ELF-1 (cell line): ENCODE measurements at places on chromosomes 2 and 18.

GRCh38 chr2:101341421-101341820 lies 32.9 kb upstream of the RNF149 start:
- peak; percentile 73 for DNase-seq

- DNase-seq: no peak
These were observed 305.5 kb downstream of the ALK start for GRCh38 chr2:29615841-29616240.

GRCh38 chr2:168345601-168346000 lies 98.2 kb upstream of the STK39 start:
- no peak for DNase-seq

GRCh38 chr2:130755256-130756052 lies at the start of gene AMER3:
Gene AMER3 (plus strand): TSS chr2:130755540. CDS start chr2:130762073, 6,533 bp downstream.
- DNase-seq: peak; percentile 78

- DNase-seq: no peak
These were observed 86.2 kb upstream of the THOC1 start for GRCh38 chr18:354003-354402.

- no peak for DNase-seq
These were observed 57.7 kb downstream of the CIB4 start for GRCh38 chr2:26583381-26583911.

- DNase-seq: no peak
These were observed 2.1 kb downstream of the NCKAP1 start for GRCh38 chr2:183035954-183036669.

GRCh38 chr2:154697418-154698252 lies 860 bp upstream of the KCNJ3 start:
- peak; percentile 64 for DNase-seq

DNA sequence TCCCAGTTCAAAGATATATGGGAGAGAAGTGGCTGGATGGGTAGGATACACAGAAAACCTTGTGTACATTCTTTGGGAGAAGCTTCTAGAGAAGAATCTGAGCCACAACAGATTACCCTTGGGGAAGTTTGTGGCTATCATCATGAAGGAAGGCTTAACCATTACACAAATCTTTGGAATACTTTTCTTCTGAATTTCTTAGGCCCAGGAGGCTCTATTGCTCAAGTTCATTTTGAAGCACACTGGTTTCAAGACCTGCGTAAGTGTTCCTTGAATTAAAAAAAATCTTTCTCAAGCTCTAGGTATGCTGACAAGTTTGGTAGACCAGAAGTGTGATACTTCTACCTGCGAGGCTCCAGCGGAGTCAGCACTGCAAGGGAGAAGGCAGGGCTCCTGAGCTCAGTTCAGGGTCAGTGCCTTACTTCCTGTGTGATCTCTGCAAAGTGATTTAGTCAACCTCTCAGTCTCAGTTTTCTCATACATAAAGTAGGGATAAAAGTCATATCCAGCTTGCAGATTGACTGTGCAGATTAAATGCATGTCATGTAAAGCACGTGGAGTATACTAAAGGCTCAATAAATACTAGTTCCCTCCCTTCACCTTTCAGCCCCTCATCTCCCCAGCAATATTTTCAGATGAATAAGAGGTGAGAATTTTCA lies 438.6 kb downstream of the DLGAP1 start:
- no peak for DNase-seq

GRCh38 chr18:46627136-46627535 lies 29.9 kb downstream of the LOXHD1 start:
- DNase-seq: peak; percentile 21

DNA sequence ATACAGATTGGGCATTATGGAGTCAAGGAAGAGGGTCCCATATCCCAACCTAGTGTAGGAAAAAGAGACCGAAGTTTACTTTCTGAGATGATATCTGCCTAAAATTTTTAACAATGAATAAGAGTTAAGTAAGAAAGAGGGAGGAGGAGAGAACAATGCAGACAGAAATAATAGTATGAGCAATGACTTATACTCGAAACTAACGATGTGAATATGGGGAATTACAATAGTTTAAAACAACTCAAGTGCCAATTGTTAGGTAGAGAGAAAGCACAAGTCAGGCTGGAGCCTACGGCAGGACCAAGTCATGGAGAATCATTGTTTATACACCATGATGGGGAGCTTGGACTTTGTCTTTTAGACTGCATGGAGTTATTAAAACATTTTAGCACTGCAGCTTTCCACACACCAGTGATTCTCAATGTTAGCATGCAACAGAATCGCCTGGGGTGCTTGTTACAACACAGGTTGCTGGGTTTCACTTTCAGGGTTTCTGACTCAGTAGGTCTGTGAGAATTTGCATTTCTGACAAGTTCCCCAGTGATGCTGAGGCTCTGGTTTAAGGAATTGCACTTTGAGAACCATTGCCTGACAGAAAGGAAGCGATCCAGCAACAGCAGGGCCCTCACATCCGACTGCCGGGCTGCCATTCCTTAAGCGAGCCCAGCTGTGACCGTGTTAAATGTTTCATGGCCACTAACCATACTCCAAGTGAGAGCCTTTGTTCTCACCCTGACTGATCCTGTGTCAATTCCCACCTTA lies 511.2 kb downstream of the DCDC2C start:
- no peak for DNase-seq
